Suppressor macrophage treated with lipopolysaccharide for 1 hour (primary cell): ENCODE measurements at places on chromosomes 5 and 9.

- DNase-seq = no peak
Observed at GRCh38 chr9:34384368-34385165, 7.9 kb upstream of the MYORG start.

GRCh38 chr9:85156652-85157051, 487.1 kb downstream of the NTRK2 start:
- DNase-seq = no peak

DNA sequence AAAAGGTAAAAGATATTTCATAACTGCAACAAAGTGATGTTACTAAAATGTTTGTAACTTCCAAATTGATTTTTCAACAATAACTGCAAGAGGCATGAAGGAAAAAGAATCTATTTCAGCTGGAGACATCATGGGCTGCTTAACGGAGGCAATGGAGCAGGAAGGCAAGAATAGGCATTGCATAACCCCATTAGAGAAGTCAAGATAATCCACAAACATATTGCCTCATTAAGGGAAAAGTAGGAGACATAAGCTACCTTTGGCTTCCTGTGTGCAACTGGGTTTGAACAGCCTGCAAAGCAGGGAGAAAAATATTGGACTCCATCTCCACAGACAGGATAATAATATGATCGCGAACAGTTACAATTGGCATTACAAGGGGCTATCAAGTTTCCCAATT, 46.7 kb downstream of the SLCO4C1 start:
- no peak for DNase-seq

DNA sequence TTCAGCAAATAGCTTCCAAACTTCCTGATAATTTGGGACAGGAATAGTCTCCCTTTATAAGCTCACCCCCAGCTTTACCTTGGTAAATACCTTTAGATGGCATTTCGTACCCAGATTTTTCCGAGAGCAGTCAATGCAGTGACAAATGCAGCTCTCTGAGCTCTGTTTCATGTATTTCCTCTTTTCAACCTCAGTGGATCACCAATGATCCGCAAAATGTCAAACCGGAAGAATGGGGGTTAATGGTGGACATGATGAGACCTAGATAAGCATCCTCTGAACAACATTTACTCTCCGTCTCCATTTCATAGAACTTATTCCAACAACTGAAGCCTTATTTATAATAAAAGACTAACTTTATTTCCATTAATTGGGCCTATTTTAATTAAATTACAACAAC, 227.3 kb downstream of the MCTP1 start:
- DNase-seq = no peak

DNA sequence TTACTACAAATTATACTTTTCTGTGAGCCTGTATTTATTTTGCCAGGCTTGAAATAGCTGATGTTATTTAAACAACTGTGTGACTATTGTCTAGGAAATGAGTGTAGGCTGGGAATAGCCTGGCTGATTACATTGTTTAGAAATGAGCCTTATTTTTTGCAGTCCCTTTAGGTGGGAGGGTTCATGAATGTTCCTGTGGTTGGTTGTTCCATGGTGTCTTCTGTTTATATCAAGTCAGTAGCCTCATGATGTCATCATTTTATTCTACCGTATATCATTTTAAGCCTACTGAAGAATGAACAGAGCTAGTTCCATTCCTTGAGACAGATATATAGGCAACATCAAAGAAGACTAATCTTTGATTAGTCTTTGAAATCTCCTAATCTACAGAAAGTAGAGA, 53.1 kb downstream of the MAP1B start:
- DNase-seq = no peak

GRCh38 chr9:77731930-77732329, 83.8 kb upstream of the GNA14 start:
- no peak for DNase-seq

- DNase-seq = no peak
Observed at GRCh38 chr9:14400658-14400995, 86.7 kb upstream of the NFIB start.
